CD4-positive, alpha-beta T cell treated with Interleukin-15 for 4 hours (primary cell): ENCODE measurements at places on chromosomes 3 and 15.

DNA sequence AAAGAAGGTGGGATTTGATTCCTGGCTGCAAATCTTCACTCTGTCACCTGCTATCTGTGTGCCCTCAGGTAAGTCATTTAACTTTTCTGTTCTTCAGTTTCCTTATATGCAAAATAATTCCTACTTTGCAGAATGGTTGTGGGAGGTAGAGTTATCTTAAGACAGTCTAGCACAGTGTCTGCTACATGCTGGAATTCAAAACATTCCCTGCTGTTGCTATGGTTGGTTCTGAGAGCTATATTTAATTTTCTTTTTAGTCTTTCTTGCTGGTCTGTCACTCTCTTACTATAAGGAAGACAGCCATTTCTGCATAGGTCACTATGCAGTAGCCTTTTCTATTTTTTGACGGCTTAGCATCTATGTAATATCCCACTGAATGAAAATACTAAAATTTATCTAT lies 4.0 kb upstream of the ADPGK start:
- DNase-seq = no peak

- no peak for DNase-seq
Measured at GRCh38 chr3:141753399-141753798, 9.8 kb upstream of the GRK7 start.

DNA sequence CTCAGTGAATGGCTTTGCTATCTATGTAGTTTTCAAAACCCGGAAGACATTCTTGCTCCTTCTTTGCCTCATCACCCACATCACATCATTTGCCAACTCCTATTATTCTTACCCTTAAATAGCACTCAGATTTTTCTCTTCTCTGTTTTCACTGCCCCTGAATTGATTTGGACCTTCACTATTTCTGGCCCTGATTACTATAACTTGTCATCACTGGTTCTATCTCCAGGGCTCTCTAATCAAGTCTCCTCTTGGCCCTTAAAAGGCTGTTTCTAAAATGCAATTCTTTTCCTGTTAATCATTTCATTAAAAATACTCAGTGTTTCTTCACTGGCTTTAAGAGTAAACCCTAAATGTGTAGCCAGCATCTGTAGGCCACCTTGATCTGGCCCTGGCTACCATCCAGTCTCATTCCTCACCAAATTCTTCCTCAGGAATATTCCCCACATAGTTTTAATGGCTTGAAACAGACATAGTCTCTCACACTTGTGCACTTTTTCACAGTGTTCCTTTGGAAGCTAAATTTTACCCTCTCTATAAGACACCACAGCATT lies 437.1 kb upstream of the CBLB start:
- DNase-seq = no peak

- no peak for DNase-seq
Measured at GRCh38 chr3:11407644-11408043, 135.4 kb downstream of the ATG7 start.

- no peak for DNase-seq
Measured at GRCh38 chr3:191627064-191627463, 166.1 kb downstream of the PYDC2 start.

GRCh38 chr15:33680336-33680735 lies 288.0 kb upstream of the CHRM5 start:
- DNase-seq = no peak

DNA sequence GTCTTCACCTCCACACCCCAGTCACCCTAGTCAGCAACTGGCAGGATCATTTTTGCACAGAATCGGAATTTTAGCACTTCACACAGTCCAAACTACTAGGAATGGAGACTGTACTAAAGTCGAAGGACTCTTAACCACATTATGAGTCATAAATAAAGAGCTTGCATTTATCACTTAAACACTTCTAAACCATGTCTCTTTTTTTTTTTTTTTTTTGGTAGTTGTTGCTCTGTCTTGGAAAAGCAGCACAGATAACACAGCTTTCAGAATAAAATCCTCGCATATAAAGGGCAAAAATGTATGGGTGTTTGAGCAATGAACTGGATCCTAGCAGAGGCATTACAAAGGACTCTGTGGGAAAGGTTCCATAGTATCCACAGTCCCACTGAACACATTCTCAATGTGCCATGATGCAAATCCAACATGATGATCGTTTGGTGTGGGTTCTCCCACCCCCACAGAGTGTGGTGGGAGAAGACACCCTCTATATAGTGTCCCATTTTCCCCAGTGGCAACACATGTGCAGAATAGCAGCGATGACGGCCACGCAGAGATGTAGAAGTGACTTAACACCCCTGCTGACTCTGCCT lies 47.1 kb downstream of the FOXP1 start:
- DNase-seq = no peak

- DNase-seq = no peak
Measured at GRCh38 chr15:52480990-52481389, 47.7 kb downstream of the MYO5A start.

DNA sequence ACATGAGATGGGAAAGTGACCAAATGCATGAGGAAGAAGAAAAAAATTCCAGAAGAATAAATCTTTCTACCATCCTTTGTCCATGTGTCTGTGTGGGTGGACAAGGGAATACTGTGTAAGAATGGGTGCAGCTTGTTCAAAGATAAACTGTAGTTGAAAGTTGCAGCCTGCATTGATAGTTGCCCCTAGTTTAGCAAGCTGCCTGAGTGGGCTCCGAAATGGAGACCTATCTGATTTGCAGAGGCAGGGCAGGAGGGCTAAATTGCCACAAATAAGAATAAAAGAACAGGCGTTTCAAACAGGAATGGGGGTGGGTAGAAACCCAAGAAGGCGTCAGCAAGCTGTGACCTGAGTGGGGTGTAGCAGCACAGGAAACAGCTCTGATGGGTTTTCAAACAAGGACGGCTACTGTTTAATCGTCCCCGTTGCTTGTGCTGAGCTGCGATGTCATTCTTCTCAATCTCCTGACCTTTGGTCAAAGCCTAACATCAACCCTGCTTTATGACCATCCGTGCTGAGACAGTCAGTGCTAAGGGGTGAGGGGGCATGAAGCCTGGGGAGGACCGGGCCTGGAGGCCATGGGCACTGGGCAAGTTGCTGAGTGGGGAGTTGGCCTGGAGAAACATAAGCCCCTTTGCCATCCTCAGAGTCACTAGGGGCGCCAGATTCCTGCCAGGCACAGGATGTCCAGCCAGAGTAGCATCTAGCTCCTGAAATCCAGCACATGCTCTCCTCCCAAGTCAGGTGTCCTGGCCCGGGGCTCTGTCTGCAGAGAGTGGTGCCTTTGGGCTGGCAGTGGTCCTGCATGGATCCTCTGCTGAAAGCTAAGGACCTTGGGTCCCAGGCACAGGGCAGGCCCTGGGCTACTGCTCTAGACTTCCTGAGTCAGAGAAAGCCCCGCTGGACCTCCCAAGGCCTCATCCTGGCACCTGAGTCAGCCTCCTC lies 19.2 kb upstream of the C15orf39 start:
- DNase-seq = no peak

GRCh38 chr15:80179025-80179759 lies 26.4 kb downstream of the FAH start:
- no peak for DNase-seq

DNA sequence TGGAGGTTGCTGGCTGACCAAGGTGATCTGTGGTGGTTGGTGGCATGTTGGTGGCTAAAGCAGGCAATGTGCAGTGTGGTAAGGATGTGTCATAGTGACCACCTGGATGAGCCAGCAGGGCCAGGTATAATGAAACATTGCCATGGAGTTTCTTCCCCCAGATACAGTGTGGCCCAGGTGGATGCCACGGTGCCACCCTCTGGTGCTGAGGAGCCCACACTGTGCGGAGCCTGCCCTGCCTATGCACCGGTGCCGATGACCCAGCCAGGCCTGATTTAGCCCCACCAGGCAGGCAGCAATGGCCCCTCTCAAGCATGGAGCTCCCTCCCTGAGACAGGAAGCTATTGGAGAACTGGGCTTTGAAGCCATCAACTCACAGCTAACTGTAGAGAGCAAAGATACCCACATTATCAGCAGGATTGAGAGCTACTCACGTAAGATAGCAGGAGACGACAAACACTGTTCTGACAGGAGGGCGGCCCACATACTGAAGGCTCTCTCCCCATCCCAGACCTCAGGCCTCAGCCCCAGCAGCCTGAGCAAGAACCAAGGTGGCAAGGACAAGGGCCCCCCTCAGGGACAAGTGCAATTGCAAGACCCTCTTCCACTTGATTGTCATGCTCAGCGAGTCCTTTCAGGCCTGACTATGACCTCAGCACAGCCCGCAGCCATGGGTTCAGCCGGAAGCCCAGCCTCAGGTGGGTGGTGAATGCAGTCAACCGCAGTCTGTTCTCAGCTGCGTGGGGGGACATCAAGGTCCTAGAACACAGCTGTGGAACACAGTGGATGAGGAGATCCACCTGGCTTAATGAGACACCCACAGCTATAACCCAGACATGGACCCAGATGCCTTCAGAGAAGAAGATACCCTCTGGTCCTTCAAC lies 82.8 kb upstream of the CDV3 start:
- DNase-seq = peak; percentile 42

DNA sequence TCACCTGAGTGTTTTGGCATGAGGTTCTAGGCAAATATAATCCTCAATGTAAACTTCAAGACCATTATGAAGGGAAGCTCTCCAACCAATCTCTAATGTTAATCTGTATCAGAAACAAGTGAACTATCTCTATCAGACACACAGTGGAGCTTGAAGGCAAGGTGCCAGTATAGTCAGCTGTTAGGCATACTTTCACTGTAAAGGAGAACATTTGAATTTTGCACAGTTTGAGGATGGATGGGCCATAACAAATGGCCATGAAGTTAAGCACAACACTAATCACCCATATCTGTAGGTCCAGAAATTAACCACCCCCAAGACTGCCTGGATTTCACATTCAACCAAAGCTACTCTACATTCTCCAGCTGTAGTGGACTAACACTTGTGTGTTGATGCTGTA lies 69.1 kb upstream of the LMOD3 start:
- DNase-seq = no peak

- no peak for DNase-seq
Measured at GRCh38 chr3:16865335-16865734, 19.4 kb upstream of the PLCL2 start.

DNA sequence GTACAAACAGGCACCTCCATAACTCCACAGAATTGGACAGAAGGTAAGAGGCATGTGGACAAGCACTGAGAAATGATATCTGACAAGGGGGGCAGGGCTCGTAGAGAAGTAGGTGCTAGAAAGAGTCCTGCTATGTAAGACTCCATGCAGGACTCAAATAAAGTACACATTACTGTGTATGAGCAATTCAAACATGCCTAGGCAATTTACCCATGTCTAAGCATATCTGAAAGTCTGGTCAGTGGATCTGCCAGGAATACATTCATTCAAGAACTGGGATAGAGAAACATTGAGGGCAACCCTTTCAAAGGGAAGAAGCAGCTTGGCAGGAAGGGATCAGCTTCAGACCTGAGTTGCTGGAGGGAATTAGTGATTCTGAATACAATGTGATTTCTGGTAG lies 174.1 kb upstream of the MCTP2 start:
- DNase-seq = no peak
